ENCODE measurements at places on chromosomes 4 and X.

GRCh38 chrX:9241427-9241826 is 207.5 kb upstream of the FAM9B start:
- no peak for DNase-seq

DNA sequence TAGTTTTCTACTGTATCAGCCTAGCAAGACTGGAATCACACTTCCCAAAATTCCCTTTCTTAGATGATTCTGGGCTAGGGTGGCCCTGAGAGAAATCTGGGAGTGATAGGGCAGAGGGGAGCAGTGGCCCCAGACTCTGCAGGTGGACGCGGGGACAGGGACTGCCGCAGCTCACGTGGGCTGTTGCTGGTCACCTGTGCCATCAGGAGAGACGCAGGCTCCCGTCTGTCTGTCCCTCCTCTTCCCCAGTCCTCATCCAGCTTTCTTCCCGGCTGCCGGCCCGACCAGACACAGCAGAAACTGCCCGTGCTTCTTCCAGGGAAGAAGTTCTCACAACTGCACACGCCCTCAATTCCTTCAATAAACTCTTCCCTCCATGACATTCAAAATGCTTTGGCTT is 86.4 kb downstream of the AFAP1 start:
- DNase-seq = no peak

- DNase-seq = no peak
These were observed 893.5 kb downstream of the TRIML1 start for GRCh38 chr4:189032606-189033338.

DNA sequence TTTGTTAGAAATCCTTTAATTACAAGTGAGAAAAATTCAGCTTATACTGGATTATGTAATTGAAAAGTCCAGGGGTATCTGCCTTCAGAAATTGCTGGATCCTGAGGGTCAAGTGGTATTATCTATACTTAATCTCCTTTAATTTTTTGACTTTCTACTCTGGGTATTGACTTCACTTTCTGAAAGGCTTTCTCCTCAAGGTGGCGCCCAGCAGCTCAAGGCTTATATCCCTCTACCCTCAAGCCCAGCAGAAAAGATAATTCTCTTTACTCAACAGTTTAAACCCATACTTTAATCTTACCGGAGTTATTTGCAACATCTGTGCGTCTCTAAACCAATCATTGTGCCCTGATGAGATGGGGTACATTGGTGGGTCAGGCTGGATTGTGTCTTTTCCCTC is 129.5 kb downstream of the LARP7 start:
- no peak for DNase-seq

- DNase-seq = no peak
These were observed 59.3 kb downstream of the DCK start for GRCh38 chr4:71052716-71053115.

GRCh38 chrX:6384371-6384770 is 150.5 kb downstream of the VCX3A start:
- no peak for DNase-seq

- no peak for DNase-seq
These were observed 622 bp downstream of the KLKB1 start for GRCh38 chr4:186227744-186228513.

DNA sequence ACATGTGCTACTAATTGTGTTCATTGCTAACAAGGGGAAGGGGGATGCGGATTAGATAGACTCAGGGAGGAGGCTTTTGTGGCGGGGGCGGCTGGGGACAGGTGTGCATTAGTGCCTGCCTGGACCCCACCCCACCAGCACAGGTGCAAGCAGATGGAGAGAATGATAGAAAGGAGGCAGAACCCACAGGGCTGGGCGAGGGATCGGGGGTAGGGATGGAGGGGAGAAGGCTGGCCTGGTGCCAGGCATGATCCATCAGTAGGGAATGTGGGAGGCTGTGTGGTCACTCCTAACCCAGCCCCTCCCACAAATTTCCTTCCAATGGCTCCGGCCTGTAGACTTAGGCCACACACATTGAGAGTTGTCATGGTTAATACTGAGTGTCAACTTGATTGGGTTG is 30.5 kb upstream of the CRMP1 start:
- no peak for DNase-seq

DNA sequence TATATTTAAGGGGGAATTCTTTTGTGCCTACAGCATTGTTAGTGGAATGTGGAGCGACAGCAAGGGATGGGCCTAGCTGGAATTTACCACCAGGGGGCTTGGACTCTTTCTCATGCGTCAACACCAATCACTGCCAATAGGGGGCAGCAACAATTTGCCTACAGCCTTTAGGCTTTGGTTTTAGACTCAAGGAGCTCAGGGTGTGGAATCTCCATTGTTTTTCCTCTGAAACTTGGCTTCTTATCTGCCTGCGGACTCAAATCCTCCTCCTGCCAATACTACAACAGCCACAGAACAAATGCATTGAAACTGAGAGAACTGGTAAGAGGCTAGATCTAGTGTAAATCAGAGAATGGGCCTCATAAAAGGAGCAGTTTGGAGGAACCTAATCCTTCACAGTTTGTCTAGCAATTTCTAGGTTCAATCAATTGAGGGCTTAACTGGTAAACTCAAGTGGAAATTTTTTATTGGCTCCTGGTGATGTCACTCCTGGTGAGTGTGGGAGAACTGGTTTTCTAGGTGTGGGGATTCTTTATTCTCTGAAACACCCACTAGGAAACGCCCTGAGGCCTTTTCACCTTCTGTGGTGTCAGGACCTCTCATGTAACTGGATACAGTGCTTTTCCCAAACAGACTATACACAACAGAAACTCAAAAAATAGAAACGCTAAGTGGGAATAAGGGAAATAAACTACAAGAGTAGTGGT is 27.9 kb upstream of the TMSB4X start:
- DNase-seq = no peak

GRCh38 chr4:23113104-23113503 is 420.4 kb downstream of the GBA3 start:
- DNase-seq = no peak

- no peak for DNase-seq
These were observed 11.4 kb downstream of the WDFY3 start for GRCh38 chr4:84954982-84955567.

DNA sequence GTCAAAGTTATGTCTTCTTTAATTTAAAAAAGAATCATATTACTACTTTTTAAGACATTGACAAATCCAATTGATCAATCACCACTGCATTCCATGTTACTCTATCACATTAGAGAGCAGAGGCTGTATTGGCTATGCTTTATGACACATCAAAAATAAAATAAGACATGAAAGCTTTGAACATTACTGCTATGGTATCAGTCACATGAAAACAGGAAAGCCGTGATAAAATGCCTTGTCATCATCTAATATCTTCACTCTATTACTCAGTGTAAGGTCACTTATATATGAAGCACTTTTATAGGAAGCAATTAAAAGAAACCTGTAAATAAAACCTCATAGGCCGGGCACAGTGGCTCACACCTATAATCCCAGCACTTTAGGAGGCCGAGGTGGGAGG is 27.7 kb upstream of the CEP135 start:
- DNase-seq = no peak

DNA sequence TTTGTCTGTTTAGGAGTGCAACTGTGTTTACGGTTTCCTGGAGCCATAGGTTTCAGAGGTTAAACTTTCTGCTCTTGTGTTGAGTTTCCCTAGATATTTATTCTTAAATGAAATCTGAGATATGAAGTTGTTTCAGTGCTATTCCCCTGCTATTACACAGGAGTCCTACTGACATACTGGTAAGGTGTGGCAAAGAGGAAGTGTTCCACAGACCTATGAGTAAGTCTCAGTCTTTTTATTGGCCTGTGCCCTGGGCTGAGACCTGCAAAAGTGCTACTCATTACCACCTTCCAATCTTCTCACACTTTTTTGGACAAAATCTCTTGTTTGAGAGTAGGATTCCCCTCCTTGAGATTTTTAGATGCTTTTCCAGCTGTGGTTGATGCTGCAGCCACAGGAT is 35.6 kb upstream of the MAGEA8 start:
- DNase-seq = no peak

DNA sequence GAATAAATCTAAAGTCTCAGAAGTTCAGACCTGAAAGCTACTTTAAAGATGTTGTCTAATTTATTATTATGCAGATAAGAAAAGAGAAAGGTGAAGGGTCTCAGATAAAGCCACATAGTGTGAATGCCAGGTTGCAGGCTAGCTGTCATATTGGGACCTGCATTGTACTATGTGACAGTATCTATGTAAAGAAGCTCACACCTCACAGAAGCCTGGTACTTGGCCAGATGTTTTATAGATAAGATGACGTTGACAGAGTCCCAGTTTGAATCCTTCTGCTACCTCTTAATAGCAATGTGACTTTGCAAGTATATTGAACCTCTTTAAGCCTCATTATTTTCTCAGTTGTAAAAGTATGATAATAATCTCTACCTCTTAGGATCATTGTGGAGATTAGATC is 227.0 kb downstream of the SPRY1 start:
- DNase-seq = no peak

- no peak for DNase-seq
These were observed 16.4 kb upstream of the SRPX start for GRCh38 chrX:38236901-38237615.

DNA sequence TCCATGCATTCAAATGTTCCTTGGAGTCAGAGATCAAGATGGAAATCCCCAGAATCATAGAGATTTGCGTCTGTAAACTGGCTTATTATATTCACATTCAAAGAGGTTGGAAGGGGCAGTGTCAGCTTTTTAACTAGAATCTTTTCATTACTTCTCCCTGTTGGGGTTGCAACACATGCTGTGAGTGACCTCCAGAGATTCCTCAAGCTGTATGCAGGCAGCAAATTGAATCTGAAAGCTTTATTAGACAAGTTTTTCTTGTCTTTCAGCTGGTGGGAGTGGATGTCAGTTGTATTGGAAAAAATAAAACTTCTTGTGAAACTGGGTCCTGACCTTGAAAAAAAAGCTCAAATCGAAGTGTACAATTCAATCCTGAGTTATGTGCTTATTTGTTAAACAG is 736.5 kb upstream of the FTHL17 start:
- no peak for DNase-seq

DNA sequence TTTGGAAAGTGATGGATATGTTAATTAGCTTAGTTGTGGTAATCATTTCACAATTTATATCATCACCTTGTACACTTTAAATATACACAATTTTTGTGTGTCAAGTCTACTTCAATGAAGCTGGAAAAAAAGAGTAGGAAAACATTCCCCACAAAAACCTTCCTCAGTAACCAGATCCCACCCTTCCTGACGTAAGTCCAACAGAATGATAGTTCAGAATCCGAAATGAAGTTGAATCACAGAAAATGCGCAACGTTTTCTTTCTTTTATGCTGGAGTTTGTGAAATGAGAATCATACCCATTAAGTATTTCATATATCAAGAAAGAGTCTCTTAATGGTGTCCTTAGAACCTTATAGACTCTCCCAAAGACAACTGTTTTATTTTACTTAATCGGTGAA is 292.9 kb downstream of the USP46 start:
- no peak for DNase-seq

- DNase-seq = no peak
These were observed 44.8 kb downstream of the GAB1 start for GRCh38 chr4:143381189-143382118.

- DNase-seq = no peak
These were observed 383.8 kb downstream of the GRXCR1 start for GRCh38 chr4:43276321-43276720.

- DNase-seq = no peak
These were observed 22.9 kb downstream of the ZNF718 start for GRCh38 chr4:147233-147632.

- no peak for DNase-seq
These were observed 544.7 kb upstream of the NR3C2 start for GRCh38 chr4:148986951-148987350.

DNA sequence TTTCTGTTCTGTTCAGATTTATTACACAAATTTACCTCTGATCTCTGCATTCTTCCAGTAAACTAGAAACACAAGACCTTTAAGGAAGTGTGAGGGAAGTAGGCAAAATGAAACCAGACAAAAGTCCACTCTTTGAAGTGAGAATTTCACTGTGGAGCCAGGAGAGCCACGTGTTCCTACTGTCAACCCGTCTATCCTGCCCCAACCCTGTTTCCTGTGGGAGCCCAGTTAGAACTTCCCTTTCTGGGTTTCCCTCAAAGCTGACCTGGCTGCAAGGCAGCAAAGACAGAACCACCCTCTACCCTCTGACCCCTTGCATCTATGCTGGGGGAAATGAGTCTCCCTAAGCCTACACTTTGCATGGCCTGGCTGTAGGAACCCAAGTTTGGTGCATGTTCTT is 40.0 kb downstream of the TMEM144 start:
- DNase-seq = no peak

GRCh38 chrX:154429711-154430110 is 1.2 kb downstream of the ATP6AP1 start:
- DNase-seq = no peak

DNA sequence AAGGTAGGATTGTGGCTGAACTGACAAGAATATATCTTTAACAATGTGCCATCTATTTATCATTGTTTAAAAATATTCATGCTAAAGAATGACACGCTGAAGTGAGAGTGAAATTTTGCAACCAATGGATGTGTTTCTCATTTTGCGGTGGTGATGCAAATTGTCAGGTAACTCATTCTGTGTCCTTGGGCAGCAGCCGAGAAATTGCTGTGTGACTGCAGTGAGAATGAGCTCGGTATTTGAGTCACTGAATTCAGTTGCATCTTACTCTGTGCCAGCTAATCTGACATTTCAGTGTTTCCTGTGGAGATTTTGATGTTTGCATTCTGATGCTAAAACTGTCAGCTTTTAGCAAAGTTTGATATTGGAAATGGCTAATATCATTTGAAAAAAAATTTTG is 28.1 kb downstream of the MCUB start:
- no peak for DNase-seq

DNA sequence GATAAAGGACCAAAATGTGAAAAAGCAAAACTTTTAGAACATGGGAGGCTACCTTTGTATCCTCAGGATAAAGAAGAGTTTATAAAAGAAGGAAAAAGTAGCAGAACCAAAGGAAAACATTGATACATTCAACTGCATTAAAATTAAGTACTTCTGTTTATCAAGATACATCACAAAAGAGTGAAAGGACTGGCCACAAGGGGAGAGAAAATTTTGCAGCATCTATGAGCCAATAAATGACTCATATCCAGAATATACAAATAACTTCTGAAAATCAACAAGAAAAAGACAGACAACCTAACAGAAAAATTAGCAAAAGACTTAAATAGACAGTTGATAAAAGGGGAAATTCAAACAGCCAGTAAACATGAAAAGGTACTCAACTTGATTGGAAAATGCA is 177.1 kb downstream of the RBMX2 start:
- no peak for DNase-seq

- no peak for DNase-seq
These were observed 41.2 kb downstream of the LIN54 start for GRCh38 chr4:82969414-82969813.

GRCh38 chr4:98939438-98939837 is 10.5 kb upstream of the EIF4E start:
- DNase-seq = no peak

DNA sequence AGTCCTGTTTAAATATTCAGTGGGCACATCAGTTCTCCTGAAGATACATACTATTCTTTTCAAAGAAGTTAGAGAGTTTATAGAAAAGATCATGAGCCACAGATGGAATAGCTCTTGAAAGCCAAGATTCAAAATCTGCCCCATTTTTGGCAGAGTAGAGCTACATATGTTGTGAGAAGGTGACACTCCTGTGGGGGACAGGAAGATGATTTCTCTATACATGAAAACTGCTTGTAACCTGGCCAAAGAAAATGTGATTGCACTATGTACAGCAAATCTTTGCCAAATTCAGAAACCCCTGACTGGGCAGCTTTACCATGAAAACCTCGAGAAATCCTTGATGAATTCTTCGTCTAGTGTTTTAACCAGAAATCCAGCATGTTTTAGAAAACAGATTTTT is 44.9 kb downstream of the GPM6A start:
- no peak for DNase-seq
